Activated T-cell treated with anti-CD3 and anti-CD28 coated beads, Interleukin-2, amount 50 U/mL, for 72 hours (primary cell): ENCODE measurements at places on chromosomes 3 and 15. TPM values are rescaled to one million over a fixed set of nuclear protein-coding genes. Genes with fewer than 3 reads are reported as not detected.
A peak's percentile ranks its signal among the peaks of the same experiment; 100 is the strongest.

DNA sequence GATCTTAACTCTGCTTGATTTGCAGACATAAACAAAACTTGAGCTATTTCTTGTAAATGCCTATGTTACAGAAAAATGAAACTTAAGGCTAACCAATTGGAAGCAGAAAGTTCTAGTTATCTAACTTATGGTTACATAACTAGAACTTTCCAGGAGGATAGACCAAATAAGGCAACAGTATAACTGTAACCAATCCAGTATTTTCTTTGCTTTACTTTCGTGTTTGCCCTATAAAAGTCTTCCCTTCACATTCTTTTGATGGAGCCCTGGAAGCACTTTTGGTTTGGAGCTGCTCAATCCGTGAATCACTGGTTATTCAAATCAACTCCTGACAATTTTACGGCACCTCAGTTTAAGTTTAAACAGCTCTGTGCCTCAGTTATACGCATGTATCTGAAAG lies 164.6 kb downstream of the SUCLG2 start:
- no peak for DNase-seq
- H3K4me1 ChIP-seq: peaks cover 7% of the 10 kb centered on the region
- no peaks in the 10 kb centered on the region for H3K27me3 ChIP-seq
- peaks cover 7% of the 10 kb centered on the region for H3K36me3 ChIP-seq
- H3K27ac ChIP-seq: no peak overlapping the region
- H3K4me3 ChIP-seq: no peak overlapping the region

GRCh38 chr3:173700336-173700735 lies 302.8 kb downstream of the NLGN1 start:
- H3K4me3 ChIP-seq: no peak overlapping the region
- H3K4me1 ChIP-seq: no peaks in the 10 kb centered on the region
- no peak for DNase-seq

GRCh38 chr3:110789315-110789714 lies 282.3 kb upstream of the NECTIN3 start:
- no peaks in the 10 kb centered on the region for H3K4me1 ChIP-seq
- H3K27me3 ChIP-seq: peaks cover 17% of the 10 kb centered on the region
- H3K27ac ChIP-seq: no peak overlapping the region
- no peak overlapping the region for H3K4me3 ChIP-seq

DNA sequence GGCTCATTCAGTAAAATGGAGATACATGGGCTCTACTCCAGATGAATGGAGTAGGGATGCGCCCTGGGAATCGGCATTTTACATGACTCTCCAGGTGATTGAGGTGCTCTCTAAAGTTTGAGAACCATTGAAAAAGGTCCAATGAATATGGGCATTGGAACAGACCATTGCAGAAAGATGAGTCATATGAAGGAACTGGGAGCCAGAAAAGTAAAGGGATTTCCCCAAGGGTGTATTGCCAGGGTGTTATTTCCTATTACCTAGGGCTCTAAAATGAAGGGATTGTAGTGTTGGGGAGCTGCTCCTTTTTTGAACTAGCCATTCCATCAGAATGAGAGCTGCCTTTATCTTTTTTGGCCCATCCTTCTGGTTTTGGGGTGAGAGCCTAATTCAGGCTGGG lies 21.7 kb downstream of the CLDN11 start:
- no peak for DNase-seq
- peaks cover 16% of the 10 kb centered on the region for H3K27me3 ChIP-seq
- H3K36me3 ChIP-seq: no peaks in the 10 kb centered on the region
- H3K4me1 ChIP-seq: peaks cover 21% of the 10 kb centered on the region

GRCh38 chr3:189680723-189681122 lies 49.5 kb downstream of the TP63 start:
- H3K27ac ChIP-seq: no peak overlapping the region
- no peak for DNase-seq
- no peaks in the 10 kb centered on the region for H3K36me3 ChIP-seq

GRCh38 chr3:31891876-31892455 lies 89.1 kb downstream of the OSBPL10 start:
- no peaks in the 10 kb centered on the region for H3K36me3 ChIP-seq
- no peak overlapping the region for H3K27ac ChIP-seq
- no peak for DNase-seq
- H3K27me3 ChIP-seq: peaks cover 12% of the 10 kb centered on the region
- no peak overlapping the region for H3K4me3 ChIP-seq
- H3K4me1 ChIP-seq: no peaks in the 10 kb centered on the region

DNA sequence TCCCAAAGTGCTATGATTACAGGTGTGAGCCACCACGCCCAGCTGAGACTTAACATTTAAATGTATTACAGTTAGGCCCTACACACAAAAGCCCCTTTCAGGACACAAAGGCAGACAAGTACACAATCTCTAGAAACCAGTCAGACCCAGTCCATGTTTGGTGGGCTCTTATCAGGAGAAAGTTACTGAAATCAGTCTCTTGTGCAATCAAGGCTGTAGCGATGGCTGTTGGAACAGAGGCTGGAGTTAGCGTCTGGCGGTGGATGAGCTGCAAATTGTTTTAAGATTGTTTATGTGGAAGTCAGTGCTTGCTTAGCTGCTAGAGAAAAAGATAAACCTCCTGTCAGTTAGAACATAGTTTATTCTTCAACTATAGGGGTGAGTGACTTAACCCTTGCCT lies 89.5 kb upstream of the SNRPN start:
- H3K27me3 ChIP-seq: no peaks in the 10 kb centered on the region
- no peak overlapping the region for H3K27ac ChIP-seq
- no peak overlapping the region for H3K4me3 ChIP-seq
- H3K4me1 ChIP-seq: no peaks in the 10 kb centered on the region
- no peak for DNase-seq

- H3K27ac ChIP-seq: no peak overlapping the region
- H3K4me3 ChIP-seq: no peak overlapping the region
- no peak for DNase-seq
Observed at GRCh38 chr3:155362808-155363689, 69.6 kb upstream of the STRIT1 start.

DNA sequence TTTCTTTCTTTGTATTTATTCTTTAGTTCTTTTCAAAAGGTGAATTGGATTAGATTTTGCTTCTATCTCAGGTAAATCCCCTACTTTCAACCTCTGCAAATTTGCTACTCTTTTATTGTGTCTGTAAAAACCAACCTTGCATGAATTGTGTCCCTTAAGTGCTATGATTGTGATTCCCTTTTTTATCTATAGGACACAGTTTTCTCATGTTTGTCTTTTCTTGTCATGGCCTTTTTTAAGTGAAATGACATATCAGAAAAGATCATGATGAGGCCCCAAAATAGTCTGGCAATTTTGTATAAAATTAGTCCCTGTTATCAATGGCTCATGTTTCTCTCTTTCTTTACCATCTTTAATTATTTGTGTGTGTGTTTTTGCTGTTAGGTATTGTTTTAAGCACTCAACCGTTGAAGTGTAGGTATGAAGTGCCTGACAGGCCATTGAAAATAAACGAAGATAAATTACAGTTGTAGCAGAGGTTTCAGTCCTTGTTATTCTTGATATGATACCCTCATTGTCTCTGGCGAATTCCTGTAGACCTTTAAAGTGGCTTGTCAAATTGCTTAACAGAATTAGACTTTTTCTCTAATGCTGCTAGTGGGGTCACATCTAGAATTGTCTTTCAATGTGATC lies 184.3 kb downstream of the UBE2E2 start:
- no peaks in the 10 kb centered on the region for H3K4me1 ChIP-seq
- no peak for DNase-seq
- no peaks in the 10 kb centered on the region for H3K27me3 ChIP-seq
- H3K36me3 ChIP-seq: peaks cover 4% of the 10 kb centered on the region

DNA sequence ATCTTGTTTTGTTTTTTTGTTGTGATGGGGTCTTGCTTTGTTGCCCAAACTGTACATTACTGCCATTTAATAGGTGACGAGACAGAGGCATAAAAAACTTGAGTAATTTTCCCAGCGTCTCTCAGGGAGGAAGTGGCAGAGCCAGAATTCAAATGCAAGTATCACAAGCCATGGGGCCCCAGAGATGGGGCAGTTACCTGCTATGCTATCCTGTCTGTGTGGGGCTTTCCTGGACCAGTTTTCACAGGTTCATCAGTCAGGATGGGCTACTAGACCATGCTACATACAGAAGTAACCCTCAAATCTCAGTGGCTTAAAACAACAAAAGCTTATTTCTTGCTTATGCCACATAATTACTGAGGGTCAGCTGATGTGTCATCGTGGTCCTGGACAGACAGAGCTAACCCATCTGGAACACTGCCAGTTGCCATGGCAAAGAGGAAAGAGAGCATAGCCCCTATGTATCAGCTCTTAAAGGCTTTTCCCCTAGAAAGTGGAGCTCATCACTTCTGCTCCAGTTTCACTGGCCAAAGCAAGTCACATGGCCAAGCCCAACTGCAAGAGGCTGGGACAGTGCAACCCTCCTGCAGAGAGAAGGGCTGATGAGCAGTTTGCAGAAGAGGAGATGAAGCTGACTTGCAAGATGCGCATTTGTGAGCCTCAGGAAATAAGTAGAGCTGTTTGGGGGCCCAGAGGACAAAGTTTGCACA lies 31.7 kb upstream of the SYNM start:
- H3K4me3 ChIP-seq: no peak overlapping the region
- DNase-seq: no peak
- no peaks in the 10 kb centered on the region for H3K36me3 ChIP-seq
- peaks cover 5% of the 10 kb centered on the region for H3K4me1 ChIP-seq
- H3K27me3 ChIP-seq: peaks cover under 1% of the 10 kb centered on the region

DNA sequence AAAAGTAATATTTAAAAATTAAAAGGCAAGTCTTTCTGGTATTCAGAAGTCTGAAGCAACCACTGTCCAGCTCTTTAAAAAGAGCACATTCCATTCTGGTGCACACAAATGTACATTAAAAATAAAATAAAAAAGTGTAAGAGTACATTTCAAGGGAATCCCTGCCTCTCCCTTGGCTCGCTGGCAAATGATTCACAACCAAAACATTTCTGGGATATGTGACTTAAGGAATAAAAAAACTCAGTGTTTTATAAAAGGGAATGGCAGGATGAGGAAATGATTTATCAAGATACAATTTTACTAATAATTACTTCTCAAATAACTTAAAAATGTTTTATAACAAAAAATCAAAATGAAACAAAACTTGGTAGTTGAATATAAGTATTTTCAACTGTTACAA lies 23.8 kb upstream of the ANXA2 start:
- no peaks in the 10 kb centered on the region for H3K4me1 ChIP-seq
- no peak overlapping the region for H3K27ac ChIP-seq
- no peaks in the 10 kb centered on the region for H3K27me3 ChIP-seq

DNA sequence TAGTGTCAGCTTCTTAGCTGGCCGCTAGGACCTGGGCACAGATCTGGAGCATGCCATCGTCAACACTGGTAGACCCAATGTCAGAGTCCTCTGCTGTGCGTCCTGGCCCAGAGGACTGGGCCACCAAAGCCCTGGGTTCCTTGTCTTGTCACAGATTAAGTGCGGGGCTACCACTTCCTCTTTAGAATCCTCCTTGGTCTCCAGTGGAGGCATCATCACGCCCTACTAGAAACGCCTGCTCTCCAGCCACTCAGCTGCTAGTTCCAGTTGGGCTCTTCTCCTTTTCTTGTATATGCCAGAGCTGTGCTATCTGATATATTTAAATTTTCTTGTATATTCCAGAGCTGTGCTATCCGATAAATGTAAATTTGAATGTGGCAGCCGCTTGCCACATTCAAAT lies 11.2 kb downstream of the PPCDC start:
- H3K4me3 ChIP-seq: no peak overlapping the region
- no peak for DNase-seq
- H3K36me3 ChIP-seq: peaks cover 11% of the 10 kb centered on the region
- H3K4me1 ChIP-seq: peaks cover 48% of the 10 kb centered on the region
- no peak overlapping the region for H3K27ac ChIP-seq
- H3K27me3 ChIP-seq: no peaks in the 10 kb centered on the region

GRCh38 chr3:192802957-192803899 lies 75.9 kb upstream of the FGF12 start:
- no peaks in the 10 kb centered on the region for H3K4me1 ChIP-seq
- no peak overlapping the region for H3K4me3 ChIP-seq
- no peaks in the 10 kb centered on the region for H3K36me3 ChIP-seq
- no peaks in the 10 kb centered on the region for H3K27me3 ChIP-seq
- no peak for DNase-seq

DNA sequence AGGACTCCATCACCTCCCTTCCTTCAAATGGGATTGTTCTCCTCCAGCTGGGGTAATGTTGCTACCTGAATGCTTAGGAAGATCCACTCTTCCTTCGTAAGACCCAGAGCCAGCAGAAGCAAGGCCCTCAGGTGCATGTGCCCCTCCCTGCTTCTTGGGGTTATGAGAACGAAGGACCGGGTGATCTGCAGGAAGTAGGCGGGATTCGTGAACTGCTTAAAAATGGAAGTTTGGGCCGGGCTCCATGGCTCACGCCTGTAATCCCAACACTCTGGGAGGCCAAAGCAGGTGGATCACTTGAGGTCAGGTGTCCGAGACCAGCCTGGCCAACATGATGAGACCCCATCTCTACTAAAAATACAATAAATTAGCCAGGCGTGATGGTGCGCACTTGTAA lies 8.0 kb downstream of the TLR9 start:
- DNase-seq: no peak
- H3K27me3 ChIP-seq: no peaks in the 10 kb centered on the region
- H3K27ac ChIP-seq: peak overlapping the region; percentile 83
- peak overlapping the region; percentile 73 for H3K4me3 ChIP-seq
- H3K36me3 ChIP-seq: peaks cover 6% of the 10 kb centered on the region
- H3K4me1 ChIP-seq: peaks cover 60% of the 10 kb centered on the region

- H3K4me1 ChIP-seq: no peaks in the 10 kb centered on the region
- H3K4me3 ChIP-seq: no peak overlapping the region
- H3K36me3 ChIP-seq: peaks cover 1% of the 10 kb centered on the region
- DNase-seq: no peak
Observed at GRCh38 chr3:124751501-124751900, 21.2 kb downstream of the UMPS start.

DNA sequence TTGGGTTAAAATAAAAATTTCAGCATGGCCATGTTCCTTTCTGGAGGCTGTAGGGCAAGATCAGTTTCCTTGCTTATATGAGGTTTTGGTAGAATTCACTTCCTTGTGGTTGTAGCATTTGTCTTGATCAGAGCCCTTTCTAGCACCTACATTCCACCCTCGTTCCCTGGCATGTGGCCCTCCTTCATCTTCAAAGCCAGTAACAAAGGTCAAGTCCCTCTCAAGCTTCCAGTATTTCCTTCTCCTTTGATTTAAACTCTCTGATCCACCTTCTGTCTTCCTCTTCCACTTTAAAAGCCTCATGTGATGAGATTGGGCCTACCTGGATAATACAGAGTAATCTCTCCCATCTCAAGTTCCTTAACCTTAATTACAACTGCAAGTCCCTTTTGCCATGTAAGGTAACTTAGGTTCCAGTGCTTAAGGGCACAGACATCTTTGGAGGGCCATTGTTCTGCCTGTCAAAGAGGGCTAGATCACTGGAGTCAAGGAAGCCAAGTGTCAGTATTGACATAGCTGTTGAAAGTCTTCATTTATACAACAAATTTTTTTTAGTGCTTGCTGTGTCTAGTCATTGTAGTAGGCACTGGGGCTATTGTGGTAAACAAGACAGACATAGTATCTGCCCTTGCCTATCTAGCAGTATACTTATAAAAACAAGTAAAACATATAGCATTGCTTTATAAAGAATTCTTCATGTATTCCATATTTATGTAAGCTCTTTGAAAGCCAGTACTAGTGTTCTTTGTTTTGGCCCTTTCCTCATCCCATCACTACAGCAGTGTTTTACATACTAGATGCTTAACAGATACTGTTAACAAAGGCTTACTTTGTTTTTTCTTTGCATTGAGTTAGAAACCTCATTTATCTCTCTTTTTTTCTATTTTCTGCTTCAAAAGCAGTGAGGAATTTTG lies 40.7 kb downstream of the GLCE start:
- H3K4me3 ChIP-seq: no peak overlapping the region
- H3K4me1 ChIP-seq: no peaks in the 10 kb centered on the region
- no peak for DNase-seq
- no peaks in the 10 kb centered on the region for H3K27me3 ChIP-seq

Gene RAD51
- total RNA-seq: 49.9 TPM

Gene PPP1R14D
- total RNA-seq: not detected

Gene SLC9C1
- total RNA-seq: not detected

Gene TRIM42
- not detected for total RNA-seq

Gene SMCO1
- total RNA-seq: not detected

Gene CLN6
- total RNA-seq: 31.6 TPM

Gene LXN
- total RNA-seq: 5.7 TPM

Gene SEMA3G
- 0.16 TPM for total RNA-seq
